ENCODE measurements at places on chromosomes 3 and 15.

GRCh38 chr3:146577662-146578061, 27.5 kb downstream of the PLSCR5 start:
- DNase-seq = peak; percentile 51

- DNase-seq = no peak
Measured at GRCh38 chr15:70427167-70428120, 329.7 kb upstream of the TLE3 start.

DNA sequence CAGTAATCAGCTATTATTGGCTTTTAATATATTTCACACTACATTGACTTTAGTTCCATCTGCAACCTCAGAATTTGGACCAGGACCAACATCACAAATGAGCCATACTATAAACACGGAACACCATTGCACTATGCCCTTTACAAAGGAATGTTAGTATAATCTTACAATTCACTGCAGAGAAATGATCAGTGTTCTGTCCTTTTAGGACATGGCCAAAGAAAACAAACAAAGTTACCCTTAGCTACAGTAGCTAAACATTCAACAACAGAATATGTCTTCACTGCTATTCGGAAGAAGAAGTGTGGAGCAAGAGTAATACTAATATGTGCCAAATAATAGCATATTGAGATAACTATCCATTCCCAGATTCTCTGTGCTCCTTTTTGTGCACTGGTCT, 90.4 kb downstream of the NAALADL2 start:
- DNase-seq = peak; percentile 85

- DNase-seq = no peak
Measured at GRCh38 chr3:27073912-27074311, 295.3 kb downstream of the NEK10 start.

DNA sequence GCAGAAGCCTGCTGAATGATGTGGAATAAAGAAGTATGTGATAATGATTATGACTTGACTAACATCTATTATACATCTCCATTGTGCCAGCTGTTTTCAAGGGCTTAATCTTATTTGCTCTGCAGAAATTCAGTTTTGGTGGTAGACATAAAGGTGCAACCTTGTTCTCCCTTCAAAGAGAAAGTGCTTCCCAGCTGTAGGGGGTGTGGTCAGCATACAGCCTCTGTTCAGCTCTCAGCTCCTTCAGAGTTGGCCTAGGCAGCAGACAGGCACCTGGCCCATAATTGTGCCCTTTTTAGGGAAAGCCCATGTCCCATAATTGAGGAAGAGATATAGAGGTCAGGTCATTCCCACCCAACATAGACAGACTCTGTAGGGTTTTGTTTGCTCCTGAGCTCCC, 104.3 kb upstream of the EOMES start:
- DNase-seq = no peak

- no peak for DNase-seq
Measured at GRCh38 chr3:42191443-42191747, 74.6 kb downstream of the CCK start.

- DNase-seq = no peak
Measured at GRCh38 chr15:39919748-39920509, at the start of gene GPR176. TSS of gene GPR176 (minus strand) at chr15:39920266. CDS start at chr15:39920026, 240 bp downstream.
